Endothelial cell of umbilical vein (primary cell): ENCODE measurements at places on chromosomes 11 and 22. TPM values are rescaled to one million over a fixed set of nuclear protein-coding genes. Genes with fewer than 3 reads are reported as not detected.

Gene OR52N1
- total RNA-seq, result not detected in 2 replicates

- no peak for DNase-seq
- H3K27ac ChIP-seq, result no peak overlapping the region
- H3K4me3 ChIP-seq, result no peak overlapping the region
- H3K36me3 ChIP-seq, result no peaks in the 10 kb centered on the region
- H3K27me3 ChIP-seq, result no peaks in the 10 kb centered on the region
These were observed 466.8 kb downstream of the SOX6 start for GRCh38 chr11:15889363-15890030.

Gene ZFTA
- 25.2 and 32.0 TPM in 2 replicates for total RNA-seq

- no peak for DNase-seq
- no peak overlapping the region for H3K4me3 ChIP-seq
- H3K36me3 ChIP-seq, result no peaks in the 10 kb centered on the region
- H3K4me1 ChIP-seq, result peaks cover 9% of the 10 kb centered on the region
These were observed 1.1 kb upstream of the EMID1 start for GRCh38 chr22:29204455-29205183.

Gene INS
- not detected in 2 replicates for total RNA-seq

Gene KRTAP5-2
- total RNA-seq, result not detected in 2 replicates

DNA sequence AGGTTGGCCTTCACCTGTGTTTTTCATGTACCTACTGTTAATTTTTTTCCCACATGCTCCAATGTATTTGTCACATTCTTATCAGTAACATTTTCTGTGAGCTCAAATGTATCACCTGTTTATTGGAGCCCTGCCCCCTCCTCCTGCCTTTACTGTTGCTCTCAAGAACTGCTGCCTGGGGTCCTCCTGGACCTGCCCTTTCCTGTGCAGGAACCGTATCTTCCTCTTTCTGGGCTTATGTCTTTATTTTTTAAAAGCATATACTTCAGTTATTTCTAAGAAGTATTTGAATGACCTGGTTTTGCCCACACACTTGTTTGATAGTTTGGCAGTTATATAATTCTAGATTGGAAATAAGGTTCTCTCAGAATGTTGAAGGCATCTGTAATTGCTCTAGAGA, 5.9 kb downstream of the FAM118B start:
- H3K36me3 ChIP-seq, result no peaks in the 10 kb centered on the region
- DNase-seq, result no peak
- no peaks in the 10 kb centered on the region for H3K27me3 ChIP-seq
- no peak overlapping the region for H3K4me3 ChIP-seq

DNA sequence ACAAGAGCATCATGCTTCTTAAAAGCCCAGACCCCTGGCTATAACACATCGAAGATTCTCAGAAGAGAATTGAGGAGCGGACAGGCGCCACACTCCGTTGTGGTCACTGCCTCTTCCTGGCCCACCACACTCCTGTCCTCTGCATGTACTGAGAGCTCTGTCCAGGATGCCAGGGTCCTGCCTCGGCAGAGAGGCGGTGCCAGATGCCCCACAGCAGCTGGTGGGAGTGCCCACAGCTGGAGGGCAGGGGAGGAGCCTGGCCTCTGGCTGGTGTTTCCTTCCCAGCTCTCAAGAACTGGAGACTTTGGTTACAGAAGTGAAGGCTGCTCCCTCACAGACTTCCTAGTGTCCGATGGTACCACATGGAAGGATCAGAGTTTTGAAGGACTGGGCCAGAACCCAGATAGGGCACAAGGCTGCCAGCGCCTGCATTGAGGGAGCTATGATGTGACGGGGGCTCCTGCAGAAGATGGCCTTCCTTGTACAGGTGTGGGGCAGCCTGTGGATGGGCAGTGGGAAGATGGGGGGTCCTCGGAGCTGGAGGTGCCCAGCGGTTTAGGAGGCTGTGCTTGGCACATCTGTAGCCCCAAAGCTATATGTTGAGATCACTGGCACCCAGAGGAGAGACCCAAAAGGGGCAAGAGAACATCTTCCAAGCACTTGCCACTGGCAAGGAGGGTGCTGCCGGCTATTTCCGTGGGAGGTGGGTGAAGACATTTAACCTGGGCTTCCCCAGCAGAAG, 19.4 kb downstream of the RSPH14 start:
- no peaks in the 10 kb centered on the region for H3K36me3 ChIP-seq
- H3K27ac ChIP-seq, result no peak overlapping the region
- H3K4me1 ChIP-seq, result no peaks in the 10 kb centered on the region

DNA sequence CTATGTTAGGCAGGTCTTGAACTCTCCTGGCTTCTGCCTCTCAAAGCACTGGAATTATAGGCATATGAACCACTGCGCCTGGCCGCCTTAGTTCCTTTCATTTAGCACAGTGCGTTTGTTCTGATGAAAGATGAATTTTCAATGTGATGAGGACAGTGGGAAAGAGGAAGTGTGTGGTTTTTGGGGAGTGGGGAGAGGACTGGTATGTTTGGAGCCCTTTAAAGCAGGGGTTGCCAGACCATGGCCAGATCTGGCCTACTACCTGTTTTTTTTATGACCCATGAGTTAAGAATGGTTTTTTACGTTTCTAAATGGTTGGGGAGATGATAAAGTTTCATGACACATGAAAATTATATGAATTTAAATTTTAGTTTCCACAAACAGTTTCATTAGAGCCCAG, 12.5 kb downstream of the ATXN10 start:
- no peaks in the 10 kb centered on the region for H3K36me3 ChIP-seq
- peaks cover 20% of the 10 kb centered on the region for H3K4me1 ChIP-seq
- H3K4me3 ChIP-seq, result no peak overlapping the region
- H3K27me3 ChIP-seq, result no peaks in the 10 kb centered on the region

DNA sequence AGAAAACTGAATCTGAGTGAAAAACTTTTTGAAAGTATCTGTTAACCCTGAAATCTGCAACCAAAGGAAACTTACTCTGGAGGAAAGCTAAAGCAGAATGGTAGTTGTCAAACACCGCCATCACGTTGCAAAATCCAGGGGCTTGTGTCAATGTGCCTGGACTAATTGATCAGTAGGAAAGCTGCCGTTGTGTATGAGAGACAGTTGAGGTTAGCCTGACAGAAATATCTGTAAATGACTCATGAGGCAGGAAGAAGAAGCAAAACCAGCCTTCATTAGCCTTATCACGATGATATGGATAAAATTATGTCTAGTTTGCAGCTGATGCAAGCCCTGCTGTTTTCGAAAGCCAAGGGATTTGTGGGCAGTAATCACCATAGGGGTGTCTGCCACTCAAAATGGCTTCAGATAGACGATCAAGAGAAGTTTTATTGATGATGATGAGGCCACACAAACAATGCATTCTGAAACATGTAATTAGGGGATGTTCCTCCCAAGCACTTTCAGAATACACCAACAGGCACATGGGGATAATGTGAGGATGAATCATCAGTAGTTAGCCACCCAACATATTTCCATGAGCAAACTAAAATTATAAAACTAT, 8.9 kb downstream of the SCGB1A1 start:
- H3K4me3 ChIP-seq, result no peak overlapping the region
- H3K27ac ChIP-seq, result no peak overlapping the region
- H3K4me1 ChIP-seq, result no peaks in the 10 kb centered on the region
- no peaks in the 10 kb centered on the region for H3K36me3 ChIP-seq

- peaks cover 21% of the 10 kb centered on the region for H3K4me1 ChIP-seq
- no peak overlapping the region for H3K27ac ChIP-seq
- H3K27me3 ChIP-seq, result no peaks in the 10 kb centered on the region
- peak; percentile 39 for DNase-seq
- no peaks in the 10 kb centered on the region for H3K36me3 ChIP-seq
These were observed 29.8 kb downstream of the TEAD1 start for GRCh38 chr11:12704049-12704448.

Gene OR51B5
- total RNA-seq, result not detected in 2 replicates
